CD4-positive, alpha-beta T cell treated with Interleukin-15 for 4 hours (primary cell): ENCODE measurements at places on chromosomes 3 and 15.
A peak's percentile ranks its signal among the peaks of the same experiment; 100 is the strongest.

DNA sequence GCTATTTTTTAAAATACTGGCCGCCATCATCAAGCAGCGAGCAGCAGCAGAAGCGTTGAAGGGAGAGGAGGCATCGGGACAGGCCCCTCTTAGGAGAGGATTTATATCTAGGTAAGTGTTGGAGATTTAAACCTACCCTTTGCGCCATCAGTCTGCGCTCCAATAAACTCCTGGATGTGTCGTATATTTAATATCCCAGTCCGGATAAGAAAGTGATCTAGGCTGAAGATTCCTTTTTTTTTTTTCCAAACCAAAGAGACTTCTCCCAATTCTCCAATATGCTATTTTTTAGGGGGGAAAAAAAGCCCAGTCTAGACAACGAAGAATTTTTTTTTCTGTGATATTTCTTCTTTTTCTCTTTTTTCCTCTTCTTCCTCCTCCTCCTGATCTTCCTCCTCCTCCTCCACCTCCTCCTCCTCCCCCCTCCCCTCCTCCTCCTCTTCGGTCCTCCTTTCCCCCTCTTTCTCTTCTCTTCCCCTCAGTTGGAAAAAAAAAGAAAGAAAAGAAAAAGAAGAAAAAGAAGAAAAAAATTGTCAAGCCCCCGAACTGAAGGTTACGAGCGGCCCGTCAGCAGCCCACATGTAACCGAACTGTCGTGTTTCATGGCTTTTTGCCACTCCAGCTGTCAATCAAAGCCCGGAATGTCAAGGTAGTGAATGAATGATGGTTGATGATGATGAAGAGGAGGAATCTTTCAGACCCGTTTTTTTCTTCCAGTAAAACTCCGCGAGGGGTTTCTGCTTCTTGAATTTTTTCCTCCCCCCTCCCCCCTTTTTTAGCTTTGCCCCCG lies 835 bp downstream of the MEIS2 start:
- DNase-seq, result no peak

DNA sequence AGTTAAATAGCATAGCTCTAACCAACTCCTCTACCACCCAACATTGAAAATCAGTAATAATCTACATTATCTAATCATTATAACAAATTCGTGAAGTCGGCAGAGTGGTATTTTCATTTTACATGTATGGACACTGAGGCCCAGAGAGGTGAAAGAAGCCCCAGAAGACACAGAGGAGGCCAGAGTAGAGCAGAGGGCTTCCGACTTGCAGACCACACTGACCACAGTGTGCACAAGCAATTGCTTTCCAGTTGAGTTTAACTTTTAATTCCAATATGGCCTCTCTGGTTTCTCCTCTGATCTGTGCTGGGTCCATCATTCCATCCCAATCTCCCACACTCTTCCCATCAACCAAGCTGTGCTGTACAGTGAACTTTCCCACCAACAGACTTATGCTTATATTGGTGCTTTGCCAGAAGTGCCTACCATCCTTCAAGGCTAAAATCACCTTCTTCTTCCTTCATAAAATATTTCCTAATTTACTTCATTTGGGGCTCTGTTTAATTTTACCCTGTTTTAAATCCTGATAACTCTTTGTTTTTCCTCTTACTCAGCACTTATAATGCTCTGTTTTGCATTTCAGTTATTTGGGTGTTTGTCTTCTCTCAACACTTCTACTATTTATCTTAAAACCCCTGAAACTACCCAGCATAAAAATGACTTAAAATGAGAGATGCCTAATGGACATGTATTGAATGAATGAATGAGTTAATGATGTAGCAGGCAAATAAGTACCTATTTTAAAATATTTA lies 81.8 kb upstream of the TNFSF10 start:
- no peak for DNase-seq

- DNase-seq, result no peak
Measured at GRCh38 chr3:71241246-71241901, 342.2 kb downstream of the FOXP1 start.

- DNase-seq, result no peak
Measured at GRCh38 chr3:99984139-99984538, 130.2 kb downstream of the FILIP1L start.

DNA sequence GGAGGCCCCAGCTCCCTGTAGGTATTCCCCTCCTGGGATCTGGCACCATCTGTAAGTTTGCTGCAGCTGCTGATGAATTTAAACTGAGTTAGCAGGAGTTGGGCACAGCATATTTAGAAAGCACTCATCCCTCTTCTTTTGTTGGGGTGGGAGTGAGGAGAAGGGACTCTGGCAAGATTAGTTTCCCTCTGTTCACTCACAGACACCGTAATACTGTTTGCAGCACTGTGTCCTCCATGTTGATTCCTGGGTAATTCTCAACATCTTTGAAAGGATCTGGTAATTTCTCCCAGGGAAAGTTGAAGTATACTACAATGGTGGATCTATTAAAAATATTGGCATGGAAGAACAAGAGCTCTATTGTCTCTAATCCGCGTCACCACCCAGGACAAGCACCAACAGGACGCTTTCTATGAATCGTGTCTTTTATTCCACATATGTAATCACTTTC lies 173.3 kb downstream of the RBMS3 start:
- no peak for DNase-seq

DNA sequence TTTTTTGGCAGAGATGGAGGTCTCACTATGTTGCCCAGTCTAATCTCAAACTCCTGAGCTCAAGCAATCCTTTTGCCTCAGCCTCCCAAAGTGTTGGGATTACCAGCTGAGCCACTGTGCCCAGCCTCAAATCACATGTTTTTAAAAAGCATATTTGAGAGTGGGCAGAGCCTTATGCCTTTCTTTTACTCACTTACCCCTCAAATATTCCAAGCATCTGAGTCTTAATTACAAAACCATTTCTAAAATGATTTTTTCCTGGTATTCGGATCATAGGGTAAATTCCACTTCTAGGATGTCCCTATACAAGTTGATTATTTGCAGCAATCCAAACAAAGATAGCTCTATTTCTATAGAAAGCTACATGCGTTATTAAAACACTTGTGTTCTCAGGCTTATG lies 106.1 kb downstream of the RFTN1 start:
- DNase-seq, result no peak

- no peak for DNase-seq
Measured at GRCh38 chr15:85897207-85897894, 102.6 kb upstream of the KLHL25 start.

DNA sequence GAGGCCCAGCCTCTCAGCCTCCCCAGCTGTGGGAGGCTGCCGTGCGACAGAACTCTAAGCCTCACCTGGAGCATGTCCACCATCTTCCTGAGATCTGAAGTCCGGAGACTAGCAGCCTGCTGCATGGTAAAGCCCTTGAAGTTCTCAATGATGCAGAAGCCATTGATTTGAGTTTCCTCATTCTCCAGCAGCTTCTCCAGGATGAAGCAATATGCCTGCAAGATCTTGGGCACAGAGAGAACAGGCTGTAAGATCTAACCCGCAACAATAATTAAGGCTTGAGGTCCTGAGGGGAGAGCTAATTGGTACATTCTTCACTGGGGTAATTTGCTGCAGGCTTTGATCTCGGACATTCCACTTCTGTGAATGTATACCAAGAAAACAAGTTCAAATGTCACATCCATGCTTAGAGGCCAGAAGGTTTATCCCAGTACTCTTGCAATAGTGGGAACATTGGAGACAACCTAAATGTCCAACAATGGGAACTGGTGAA lies 9.7 kb downstream of the RLBP1 start:
- DNase-seq, result no peak

DNA sequence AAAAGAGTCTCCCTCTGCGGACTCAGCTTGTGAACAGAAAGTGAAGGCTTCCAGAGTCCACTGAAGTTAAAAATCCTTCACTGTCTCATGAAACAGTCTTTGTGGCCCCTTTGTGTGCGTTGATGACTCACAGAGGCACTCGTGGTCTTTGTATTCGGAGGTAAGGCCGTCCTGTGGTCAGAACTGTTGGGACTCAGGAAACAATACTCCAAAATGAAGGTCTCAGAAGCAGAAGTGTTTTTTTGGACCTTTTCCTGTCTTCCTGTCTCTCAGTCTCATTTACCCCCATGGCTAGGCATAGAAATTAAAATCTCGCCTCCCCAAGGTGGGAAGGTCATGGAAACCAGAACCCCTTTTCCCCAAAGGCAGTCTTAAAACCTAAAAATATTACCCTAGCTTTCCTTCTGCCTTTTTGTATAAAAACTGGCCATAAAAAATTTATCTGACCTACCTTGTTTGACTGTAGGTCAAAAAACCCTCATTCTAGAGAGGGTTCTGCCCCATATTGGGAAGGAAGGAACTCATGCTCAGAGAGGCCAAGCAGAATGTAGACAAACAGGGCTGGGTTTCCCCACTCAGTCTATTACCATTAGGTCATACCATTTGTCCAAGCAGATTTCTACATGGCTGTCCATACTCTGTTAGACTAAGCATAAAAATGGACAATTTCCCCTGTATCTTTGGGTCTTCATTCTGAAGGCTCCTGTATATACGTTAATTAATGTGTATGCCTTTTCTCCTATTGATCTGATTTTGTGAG lies 19.1 kb upstream of the EPB42 start:
- DNase-seq, result no peak

DNA sequence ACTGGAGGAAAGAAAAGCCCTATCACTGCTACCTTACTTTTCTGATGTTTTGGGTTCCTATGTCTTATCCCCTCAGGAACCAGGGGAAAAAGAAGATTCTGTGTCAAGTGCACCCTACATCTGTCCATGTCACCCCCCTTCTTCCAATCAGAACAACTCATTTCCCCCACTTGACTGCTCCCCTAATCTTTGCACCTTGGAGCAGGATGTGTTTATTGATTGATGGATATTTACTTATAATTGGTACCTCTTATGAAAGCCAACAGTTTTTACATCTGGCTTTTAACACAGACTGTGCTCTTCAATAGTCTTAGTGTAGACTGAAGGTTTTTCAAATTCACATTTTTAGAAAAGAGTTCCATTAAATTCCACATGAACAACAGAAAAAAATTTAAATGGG lies 33.3 kb downstream of the LIPC start:
- no peak for DNase-seq

- DNase-seq, result no peak
Measured at GRCh38 chr3:51817375-51817774, 38.3 kb upstream of the IQCF6 start.

GRCh38 chr3:61848885-61849284 lies 287.5 kb downstream of the PTPRG start:
- no peak for DNase-seq

- peak; percentile 60 for DNase-seq
Measured at GRCh38 chr15:70474471-70475406, 288.6 kb downstream of the UACA start.

GRCh38 chr3:29582273-29582672 lies 301.4 kb downstream of the RBMS3 start:
- no peak for DNase-seq

DNA sequence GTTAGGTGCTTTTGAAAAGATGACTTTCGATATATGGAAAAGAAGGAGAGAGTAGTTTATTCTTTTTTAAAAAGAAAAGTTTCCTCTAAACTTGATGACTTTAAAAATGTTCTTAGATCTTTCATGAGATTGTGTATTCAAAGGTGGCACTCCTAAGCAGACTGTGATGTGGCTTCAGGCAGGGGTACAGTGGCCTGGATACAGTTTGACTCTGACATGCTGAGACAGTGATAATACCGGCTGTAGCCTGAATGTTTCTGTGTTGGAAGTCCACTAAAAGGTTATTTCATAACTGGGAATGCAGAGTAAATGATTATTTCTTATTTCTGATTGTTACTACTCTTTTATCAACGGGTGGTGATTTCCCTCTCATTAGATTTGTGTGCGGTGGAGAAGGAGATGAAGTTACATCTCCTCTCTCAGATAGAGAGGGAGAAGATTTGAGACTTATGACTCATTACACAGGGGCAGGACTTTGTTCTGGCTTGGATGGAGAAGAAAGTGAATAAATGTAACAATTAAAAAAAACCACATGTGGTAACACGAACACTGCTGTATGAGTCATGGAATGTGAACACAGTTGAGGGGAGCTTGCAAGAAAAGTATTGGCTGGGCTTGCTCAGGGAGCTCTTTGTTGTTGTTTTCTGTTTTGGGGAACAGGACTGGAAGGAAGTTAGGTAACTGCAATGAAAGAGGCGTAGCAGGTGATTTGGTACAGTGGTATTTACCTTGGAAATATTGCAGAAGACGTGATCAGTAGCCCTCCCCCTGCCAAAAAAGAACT lies 21.6 kb downstream of the SPTSSB start:
- peak; percentile 60 for DNase-seq

- no peak for DNase-seq
Measured at GRCh38 chr3:71994203-71994602, 209.3 kb upstream of the PROK2 start.

DNA sequence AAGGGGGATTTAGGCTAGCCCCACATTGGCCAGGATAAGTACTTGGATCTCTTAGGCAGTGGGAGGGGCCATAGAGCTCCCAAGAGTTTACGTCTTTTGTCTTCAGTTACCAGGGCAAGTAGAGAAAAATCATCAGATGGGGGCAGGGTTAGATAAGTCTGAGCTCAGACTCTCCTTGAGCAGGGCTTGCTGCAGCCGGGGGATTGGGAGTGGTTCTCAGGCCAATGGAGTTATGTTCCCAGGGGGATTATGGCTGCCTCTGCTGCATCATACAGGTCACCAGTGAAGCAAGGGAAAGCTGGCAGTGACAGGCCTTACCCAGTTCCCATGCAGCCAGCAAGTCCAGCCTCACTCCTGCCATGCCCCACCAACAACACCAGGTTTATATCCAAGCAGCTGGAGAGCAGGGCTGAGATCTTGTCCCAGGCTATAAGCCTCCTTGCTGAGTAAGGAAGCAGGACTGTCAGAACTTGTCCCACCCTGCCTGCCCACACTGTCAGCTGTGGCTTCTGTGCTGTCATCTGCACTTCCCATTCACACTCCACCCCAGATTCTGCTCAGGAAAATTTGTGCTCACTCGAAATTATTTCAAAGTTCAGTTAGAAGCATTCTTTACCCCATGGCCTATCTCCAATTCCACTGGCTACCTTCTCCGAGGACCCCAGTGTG lies 215.3 kb downstream of the FAM43A start:
- no peak for DNase-seq

GRCh38 chr3:71912839-71913495 lies 128.0 kb upstream of the PROK2 start:
- no peak for DNase-seq

DNA sequence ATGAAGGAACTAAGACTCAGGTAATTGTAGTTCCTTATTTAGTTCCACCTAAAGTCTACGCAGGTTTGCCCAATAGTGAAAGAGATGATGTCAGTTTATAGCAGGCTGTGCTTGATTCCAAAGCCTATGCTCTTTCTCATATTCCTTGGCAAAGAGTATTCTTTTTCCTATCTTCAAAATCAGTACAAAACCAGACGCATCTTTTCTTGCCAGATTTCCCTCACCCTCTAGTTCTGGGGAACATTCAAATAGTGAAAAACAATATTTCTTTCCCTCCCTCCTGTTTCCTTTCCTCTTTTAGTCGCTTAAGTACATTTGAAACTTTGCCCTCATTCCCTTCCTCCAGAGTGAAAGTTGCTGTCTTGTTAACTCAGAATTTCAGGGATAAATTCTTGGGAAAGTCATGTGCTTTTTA lies 134.6 kb upstream of the PDZRN3 start:
- no peak for DNase-seq

- no peak for DNase-seq
Measured at GRCh38 chr3:128394033-128394432, 72.7 kb downstream of the DNAJB8 start.

- peak; percentile 85 for DNase-seq
Measured at GRCh38 chr3:53114011-53114400, 16.2 kb downstream of the RFT1 start.

GRCh38 chr15:20358779-20359414 lies 182.7 kb downstream of the GOLGA6L6 start:
- DNase-seq, result no peak
